ENCODE measurements at places on chromosomes 2 and 18.

DNA sequence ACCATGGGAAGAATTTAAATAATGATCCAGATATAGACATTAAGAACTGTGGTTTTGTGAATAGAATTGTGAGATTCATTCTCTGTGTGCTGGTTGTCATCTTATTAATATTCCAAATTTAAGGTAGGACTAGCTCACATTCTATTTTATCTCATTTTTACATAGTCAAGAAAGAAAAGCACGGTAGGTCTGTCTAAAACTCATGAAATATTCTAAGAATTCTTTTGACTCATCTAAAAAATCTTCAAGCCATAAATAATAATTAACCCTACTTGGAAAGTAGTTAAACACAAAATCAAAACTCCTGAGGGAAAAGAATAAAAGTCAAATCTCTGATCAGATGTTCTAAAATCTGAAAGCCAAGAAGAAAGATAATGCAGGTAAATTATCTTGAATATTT is 388.8 kb upstream of the CHAC2 start:
- no peak for DNase-seq

DNA sequence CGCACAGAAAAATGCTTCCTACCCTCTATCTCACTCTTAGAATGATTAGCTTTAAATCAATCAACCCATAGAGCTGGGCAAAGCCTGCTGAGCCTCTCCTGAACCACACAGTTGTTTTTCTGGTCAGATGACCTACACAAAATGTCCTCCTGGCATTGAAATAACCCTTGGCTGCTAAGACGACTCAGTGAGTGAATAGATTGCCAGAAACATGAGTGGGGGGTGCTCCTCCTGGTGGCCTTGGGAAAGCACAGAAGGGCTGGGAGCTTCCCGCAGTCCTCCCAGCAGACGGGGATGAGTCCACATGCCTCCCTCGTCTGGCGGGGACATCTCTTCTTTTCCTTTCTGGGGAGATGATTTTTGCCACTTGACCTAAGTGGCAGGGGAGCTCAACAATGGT is 14.9 kb downstream of the MAL start:
- DNase-seq: no peak

- DNase-seq: no peak
Measured at GRCh38 chr2:134244587-134244986, 9.3 kb upstream of the MGAT5 start.

GRCh38 chr2:235580426-235581157 is 86.7 kb downstream of the AGAP1 start:
- no peak for DNase-seq

- DNase-seq: peak; percentile 16
Measured at GRCh38 chr2:95346738-95347671, 49.9 kb downstream of the KCNIP3 start.

DNA sequence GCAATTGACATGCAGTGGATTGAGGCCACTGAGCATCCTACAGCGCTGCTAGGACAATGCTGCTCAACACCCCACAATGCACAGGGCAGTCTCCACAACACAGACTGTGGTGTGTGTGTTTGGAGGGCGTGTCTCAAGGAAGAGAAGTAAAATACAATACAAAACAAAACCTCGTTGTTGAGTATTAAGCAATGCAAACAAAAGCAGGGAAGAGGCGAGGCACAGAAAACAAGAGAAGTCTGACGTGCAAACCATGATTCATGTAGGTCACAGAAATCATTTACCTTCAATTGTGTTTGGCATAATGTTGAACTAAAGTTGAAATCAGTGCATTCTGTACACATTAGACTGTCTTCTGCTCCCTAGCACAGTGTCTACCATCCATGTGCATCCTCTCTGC is 260.9 kb downstream of the PHLPP1 start:
- DNase-seq: no peak

DNA sequence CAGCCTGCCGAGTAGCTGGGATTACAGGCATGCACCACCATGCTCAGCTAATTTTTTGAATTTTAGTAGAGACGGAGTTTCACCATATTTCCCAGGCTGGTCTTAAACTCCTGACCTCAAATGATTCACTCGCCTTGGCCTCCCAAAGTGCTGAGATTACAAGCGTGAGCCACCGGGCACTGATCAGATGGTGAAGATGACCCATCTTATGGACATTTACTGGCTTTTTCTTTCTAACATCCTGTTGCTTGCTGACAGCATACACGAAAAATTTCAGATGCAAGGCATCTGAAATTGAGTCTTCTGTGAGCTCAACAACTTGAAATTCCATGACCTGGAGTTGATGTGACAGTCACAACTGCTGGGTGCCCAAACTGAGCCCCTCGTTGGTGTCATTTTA is 859.5 kb upstream of the CNTNAP5 start:
- DNase-seq: peak; percentile 6

DNA sequence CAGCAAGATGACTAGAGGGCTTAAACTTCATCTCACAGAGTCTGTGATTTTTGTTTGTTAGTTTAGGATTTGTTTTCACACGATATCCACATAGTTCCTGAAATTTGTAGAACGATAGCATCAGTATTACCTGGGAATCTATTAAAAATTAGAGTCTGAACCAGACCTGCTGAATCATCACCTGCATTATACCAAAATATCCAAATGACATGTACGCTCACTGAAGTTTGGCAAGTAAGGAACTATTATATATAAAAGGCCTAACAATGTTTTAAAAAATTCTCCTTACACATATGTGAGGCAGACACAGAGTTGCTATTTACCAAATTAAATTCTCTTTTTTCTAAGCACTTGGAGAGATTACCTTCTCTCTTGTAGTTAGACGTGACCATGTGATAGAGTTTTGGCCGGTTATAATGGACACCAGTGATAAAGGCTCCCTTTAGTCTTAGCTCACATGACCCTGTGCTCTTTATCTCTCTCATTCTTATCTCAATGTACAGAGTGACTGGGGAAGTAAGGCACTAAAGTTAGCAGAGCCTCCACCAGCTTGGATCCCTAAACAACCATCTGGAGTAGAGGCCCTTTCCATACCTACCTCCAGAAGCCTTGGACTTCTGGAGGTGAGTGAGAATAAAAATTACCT is 363.1 kb downstream of the DSC3 start:
- no peak for DNase-seq

GRCh38 chr2:205403244-205403825 is 279.0 kb upstream of the NRP2 start:
- DNase-seq: peak; percentile 34

GRCh38 chr2:128717758-128718710 is 399.4 kb upstream of the HS6ST1 start:
- no peak for DNase-seq

DNA sequence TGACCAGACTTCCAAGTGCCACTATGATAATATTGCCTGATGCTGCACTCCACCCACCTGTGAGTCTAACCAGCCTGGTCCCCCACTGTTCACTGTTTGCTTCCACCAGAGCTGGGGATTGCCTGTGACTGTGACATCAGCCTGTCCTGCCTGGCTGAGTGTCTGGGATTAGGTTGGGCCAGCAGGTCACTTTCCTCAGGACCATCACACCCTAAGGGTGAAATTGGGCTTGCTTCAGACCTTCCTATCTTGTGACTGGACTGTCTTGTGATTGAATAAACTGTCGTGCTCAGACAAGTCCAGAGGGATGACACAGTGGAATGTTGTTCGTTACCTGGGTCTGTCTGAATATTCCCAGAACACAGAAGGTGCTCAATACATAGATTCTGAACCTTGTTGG is 87.4 kb upstream of the HK2 start:
- DNase-seq: no peak

DNA sequence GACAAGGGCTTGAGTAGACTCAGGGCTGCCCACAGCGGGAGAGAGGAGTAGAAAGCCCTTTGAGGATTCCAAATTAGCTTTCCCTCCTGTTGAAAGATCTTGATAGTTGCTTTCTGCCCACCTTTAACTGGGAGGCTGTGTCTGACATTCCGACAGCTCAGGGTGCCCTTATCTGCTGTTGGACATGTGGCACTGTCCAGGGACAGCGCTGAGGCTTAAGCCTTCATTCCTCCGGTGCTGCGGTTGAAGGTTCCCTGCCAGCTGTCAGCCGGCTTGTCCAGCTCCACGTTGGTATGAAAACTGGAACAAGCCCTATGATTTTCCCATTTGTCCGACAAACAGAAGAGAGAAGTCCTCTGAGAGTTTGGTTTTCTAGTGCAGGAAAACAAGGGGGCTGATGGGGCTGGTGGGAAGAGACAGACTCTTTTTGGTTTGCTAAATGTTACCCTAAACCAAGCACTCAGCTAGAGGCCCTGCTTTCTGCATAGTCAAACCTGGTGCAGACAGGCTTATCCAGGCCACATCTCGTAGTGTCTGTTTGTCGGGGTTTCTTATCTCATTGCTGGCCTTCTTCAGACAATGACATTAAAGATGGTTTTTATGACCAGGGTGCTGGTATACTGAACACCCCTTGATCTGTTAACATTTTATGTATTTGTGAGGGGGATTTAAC is 24.5 kb downstream of the GREB1 start:
- no peak for DNase-seq

DNA sequence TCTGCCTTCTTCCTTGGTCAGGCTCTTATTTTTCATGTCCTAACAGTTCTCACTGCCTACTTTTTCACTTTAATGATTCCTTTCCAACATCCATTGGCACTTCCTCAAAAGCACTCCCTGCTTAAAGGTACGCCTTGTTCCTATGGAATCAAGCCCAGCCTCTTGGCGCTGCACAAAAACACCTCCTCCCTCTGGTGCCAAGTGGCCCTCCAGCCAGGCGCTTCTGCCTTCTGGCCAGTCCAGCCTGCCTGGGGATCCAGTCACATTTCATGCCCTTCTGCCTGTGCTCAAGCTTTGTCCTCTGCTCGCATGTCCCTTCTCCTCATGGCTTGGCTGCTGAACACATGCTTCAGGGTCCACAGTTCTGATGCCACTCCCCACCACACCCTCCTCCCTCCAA is 6.3 kb downstream of the TPRKB start:
- no peak for DNase-seq

GRCh38 chr2:149849136-149849535 is 261.6 kb upstream of the MMADHC start:
- no peak for DNase-seq

- no peak for DNase-seq
Measured at GRCh38 chr2:28570431-28570830, 74.6 kb downstream of the PLB1 start.

GRCh38 chr2:8002765-8003393 is 679.0 kb upstream of the ID2 start:
- DNase-seq: no peak

DNA sequence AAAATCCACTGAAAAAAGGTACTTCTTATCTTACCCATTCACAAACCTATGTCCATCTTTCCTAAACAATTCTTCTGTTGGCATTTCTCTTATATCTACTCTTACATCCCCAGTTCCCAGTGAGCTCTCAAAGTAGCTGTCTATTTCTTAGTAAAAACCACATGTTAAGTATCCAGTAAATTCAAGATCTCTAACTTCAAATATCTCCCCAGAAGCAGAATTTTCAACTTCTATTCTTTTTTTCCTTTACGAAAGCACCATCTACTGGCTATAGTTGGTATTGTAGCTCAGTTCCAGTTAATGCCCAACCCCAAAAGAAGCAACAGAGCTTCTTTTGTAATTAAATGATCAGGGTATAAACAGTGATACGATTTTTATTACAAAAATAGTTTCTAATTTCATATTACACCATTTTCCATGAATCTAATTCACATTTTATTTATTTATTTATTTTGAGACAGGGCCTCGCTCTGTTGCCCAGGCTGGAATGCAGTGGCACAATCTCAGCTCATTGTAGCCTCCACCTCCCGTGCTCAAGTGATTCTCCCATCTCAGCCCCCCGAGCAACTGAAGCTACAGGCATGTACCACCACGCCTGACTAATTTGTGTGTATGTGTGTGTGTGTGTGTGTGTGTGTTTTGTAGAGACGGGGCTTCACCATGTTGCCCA is 28.5 kb downstream of the HRH4 start:
- DNase-seq: peak; percentile 47

DNA sequence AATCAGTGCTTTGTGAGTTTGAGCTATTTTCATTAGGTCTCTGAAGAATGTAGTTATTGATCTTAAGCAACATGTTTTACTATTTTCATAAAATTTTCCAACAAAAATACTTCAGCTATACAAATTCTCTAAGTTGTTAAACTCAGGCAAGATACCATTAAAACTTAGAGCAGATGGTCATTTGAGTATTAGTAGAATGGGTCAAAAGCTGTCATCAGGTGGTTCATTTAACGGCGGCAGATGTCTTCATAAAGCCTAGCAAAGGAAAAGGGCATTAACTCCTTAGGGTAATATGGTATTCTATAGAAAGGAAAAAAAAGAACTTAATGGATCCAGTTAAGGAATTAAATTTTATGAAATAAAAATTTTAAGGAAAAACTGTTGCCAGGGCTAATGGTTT is 19.2 kb downstream of the MIB1 start:
- no peak for DNase-seq

GRCh38 chr2:135817466-135817865 is 19.5 kb downstream of the LCT start:
- DNase-seq: no peak

GRCh38 chr2:84201158-84201557 is 257.9 kb downstream of the SUCLG1 start:
- no peak for DNase-seq

- peak; percentile 24 for DNase-seq
Measured at GRCh38 chr2:132676999-132677398, 7.0 kb upstream of the LYPD1 start.

GRCh38 chr2:149021761-149022160 is 16.7 kb upstream of the LYPD6B start:
- DNase-seq: no peak

GRCh38 chr2:85435981-85436835 is 17.7 kb downstream of the SH2D6 start:
- DNase-seq: no peak

- no peak for DNase-seq
Measured at GRCh38 chr18:32929213-32929612, 156.4 kb upstream of the KLHL14 start.

- no peak for DNase-seq
Measured at GRCh38 chr2:204487447-204488229, 57.6 kb upstream of the PARD3B start.

- peak; percentile 51 for DNase-seq
Measured at GRCh38 chr2:168964251-168964807, 63.2 kb downstream of the G6PC2 start.

- no peak for DNase-seq
Measured at GRCh38 chr2:5020116-5020875, 671.9 kb upstream of the SOX11 start.

GRCh38 chr2:158181171-158181570 is 79.5 kb downstream of the UPP2 start:
- DNase-seq: no peak

GRCh38 chr2:144513388-144514101 is 6.4 kb downstream of the ZEB2 start:
- DNase-seq: no peak

GRCh38 chr2:42854207-42854818 is 61.9 kb upstream of the HAAO start:
- DNase-seq: no peak

- DNase-seq: peak; percentile 45
Measured at GRCh38 chr2:205474741-205475415, 207.4 kb upstream of the NRP2 start.

- no peak for DNase-seq
Measured at GRCh38 chr2:213261715-213262114, 22.5 kb upstream of the SPAG16 start.

DNA sequence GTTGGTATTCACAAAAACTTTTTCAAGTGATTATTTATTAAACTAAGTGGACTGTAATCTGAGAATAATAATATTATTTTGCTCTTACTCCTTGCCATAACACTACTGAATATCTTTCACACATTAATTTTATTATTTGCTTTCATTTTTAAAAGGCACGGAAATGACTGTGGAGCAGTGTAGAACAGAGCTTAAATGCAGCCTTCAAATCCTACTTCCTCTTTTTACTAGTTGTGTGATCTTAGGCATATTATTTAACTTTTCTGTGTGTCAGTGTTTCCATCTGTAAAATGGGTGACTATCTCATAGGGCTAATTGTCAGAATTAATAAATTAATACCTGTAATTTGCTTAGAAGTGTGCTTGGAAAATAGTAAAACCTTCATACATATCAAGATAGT is 55.5 kb upstream of the SLC8A1 start:
- no peak for DNase-seq

Measured in M059J (cell line).